GDM1 (cell line): ENCODE measurements at places on chromosomes 12 and 14.

- no peak for DNase-seq
Measured at GRCh38 chr12:22474970-22475720, 69.2 kb downstream of the C2CD5 start.

- DNase-seq, result no peak
Measured at GRCh38 chr12:66808606-66809005, 129.7 kb upstream of the GRIP1 start.

GRCh38 chr12:23133471-23133870, 508.5 kb downstream of the ETNK1 start:
- DNase-seq, result no peak

DNA sequence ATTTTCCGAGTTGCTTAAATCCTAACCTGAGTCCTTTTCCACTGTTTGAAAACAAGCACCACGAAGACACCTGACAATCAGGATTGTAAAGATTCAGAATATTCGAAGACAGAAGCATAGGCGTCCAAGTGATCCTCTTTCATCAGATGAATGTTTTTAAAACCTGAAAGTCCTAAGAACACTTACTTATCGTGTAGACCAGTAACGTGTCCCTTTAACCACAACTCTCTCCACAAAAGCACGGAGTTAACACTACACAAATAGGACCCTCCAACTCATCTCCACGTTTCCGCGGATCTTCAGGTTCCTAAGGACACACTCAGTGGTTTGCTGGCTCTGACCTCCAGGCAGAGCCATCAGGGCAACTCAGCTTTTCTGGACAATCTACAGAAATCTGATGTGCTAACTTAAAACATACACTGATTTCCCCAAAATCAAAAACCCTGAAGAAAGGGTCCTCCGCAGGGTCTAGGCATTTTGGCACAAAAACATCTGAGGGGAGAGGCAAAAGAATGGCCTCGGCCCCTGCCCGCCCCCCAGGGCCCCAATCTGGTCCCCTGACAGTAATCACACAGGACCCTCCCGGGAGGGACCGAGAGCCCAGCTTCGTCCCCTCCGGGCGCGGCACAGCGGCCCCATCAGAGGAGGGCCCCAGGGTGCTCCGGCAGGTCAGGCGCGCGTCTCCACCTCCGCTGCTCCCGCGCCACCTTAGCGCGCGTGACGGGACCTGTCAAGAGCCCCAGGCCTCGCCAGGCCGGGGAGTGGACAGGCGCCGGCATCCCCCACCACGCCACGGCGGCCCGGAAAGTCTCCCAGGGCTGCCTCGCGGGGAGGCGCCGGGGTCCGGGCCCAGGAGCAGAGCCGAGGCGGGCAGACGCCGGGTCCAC, 925 bp downstream of the DICER1 start:
- DNase-seq, result no peak

DNA sequence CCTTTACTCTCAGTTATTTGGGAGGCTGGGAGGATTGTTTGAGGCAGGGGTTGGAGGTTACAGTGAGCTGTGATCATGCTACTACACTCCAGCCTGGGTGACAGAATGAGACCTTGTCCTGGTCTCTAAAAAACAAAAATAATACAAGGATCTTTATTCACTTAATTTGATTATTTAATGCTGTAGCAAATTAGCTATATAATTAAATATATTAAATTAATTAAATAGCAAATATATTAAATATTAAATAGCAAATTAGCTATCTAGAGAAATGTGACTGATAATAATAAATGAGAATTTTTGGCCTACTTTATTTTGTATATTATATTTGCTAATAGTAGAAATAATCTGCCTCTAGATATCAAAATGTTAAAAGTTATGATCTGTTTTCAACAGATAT, 298.8 kb upstream of the NAV3 start:
- DNase-seq, result no peak

GRCh38 chr12:131830914-131831571, 2.9 kb downstream of the MMP17 start:
- no peak for DNase-seq

- DNase-seq, result no peak
Measured at GRCh38 chr12:10720974-10721650, 2.0 kb downstream of the YBX3 start.

DNA sequence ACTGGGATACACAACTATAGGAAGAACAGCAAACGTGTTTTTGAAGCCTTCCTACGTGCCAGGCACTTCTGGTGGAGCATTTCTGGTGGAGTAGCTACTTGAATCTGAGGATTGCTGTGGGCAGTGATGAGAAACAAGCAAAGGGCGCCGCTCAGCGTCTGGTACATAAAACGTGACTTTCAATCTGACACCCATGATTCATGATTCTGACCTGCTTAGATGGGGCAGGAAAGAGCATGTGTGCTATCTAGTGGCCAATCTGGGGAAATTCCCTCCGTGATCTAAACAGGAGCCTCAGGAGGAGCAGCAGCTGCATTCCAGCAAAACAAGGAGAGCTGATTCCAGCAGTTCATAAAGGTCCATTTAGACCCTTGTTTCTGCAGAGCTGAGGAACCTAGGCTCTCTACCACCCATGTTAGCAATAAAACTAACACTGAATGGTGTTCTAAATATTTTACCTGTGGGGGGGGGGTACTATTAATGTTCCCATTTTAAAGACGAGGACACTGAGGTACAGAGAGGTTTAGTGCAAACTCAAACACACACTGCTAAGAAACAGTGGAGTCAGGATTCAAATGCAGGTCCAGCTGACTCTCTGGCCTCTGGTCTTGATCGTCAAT, 37.8 kb downstream of the PAH start:
- no peak for DNase-seq

DNA sequence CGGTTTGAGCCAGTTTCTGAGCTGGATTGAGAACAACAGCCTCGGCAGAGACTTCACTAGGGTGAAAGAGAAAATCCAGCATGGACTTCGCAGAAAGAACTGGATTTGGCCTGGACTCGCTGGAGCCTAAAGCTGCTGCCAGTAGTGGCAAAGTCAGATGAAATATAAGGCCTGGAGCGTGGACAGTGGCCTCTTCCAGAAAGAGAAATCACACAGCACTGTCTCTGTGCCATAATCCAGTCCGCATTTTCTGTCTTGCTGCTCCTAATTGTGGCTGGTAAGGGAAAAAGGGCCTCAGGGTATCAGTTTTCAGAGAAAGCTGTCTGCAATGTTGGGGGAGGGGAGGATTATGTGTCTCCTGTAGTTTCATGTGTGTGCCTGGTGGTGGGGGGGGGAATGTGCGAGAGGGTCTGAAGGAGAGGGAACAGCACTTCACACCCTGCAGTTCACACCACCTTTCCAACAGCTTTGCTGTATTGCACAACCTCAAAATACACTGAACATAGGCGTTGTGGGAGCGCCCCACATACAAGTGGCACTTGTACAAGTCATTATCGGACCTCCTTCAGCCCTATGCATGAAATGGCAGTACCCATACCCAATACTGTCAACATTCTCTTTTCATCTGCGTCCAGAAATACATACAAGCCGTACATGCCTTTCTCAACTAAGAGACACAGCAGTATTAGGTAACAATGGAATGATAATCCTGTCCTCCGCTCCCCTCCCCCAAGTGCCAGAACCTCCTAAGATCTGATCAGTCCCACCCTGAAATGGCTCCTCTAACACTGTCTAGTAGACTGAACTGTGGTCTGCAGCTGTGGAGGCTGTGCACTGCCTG, 107.5 kb upstream of the ATF7IP start:
- DNase-seq, result peak; percentile 90

GRCh38 chr14:77593501-77593961, 22.9 kb downstream of the SPTLC2 start:
- DNase-seq, result peak; percentile 69

GRCh38 chr12:452667-453210, 7.0 kb upstream of the B4GALNT3 start:
- no peak for DNase-seq

GRCh38 chr12:107152315-107152714, 59.0 kb upstream of the CRY1 start:
- no peak for DNase-seq

DNA sequence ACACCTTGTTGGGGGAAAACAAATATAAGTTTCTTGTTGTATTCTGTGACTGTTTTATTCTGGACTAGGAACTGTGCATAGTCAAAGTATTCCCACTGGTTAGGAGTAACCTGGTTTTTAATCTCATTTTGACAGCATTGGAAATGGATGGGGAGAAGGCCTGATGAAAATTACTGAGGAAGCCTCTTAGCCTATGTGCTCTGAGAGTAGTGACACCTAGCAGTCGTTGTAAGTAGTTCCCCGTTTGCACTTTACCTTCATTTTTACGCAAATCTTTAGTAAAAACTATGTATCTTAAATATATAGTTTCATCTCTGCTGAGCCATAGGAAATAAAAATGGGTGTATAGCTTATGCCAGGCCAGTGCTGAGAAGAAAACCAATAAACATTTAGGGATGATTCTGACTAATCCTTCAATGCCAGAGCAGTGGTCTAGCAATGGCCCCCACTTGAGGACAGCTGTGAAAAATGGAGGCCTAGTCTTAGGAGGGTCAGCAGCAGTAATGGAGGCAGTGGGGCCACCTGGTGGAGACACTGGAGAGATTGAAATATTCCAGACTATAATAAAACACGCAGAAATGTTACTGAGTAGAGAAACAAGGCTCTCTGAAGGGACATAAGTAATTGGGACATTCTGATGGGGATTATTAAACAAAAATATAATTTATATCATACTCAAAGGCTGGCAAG, 133.2 kb upstream of the NOVA1 start:
- no peak for DNase-seq

GRCh38 chr12:1533602-1534304, 60.6 kb downstream of the FBXL14 start:
- DNase-seq, result peak; percentile 66

GRCh38 chr12:58583529-58583928, 336.8 kb downstream of the LRIG3 start:
- DNase-seq, result no peak

DNA sequence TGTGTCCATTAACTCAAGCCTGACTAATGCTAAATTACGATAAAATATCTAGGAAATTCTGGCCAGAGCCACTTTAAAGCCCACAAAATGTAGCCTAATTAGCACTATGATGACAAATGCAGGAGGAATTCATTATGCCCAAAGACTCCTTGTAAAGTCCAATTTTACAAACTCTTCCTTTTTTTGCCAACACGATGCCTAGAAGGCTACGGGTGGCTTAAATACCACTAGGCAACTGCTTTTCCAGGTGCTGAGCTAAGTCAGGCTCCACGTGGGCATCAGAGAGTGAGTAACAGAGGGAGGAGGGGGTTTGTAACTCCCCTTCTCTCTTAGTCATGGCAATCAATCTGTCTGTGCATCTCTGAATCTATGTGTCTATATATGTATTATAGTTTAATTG, 172.4 kb upstream of the NTF3 start:
- DNase-seq, result no peak

GRCh38 chr14:92503756-92504491, 9.7 kb upstream of the RIN3 start:
- no peak for DNase-seq

DNA sequence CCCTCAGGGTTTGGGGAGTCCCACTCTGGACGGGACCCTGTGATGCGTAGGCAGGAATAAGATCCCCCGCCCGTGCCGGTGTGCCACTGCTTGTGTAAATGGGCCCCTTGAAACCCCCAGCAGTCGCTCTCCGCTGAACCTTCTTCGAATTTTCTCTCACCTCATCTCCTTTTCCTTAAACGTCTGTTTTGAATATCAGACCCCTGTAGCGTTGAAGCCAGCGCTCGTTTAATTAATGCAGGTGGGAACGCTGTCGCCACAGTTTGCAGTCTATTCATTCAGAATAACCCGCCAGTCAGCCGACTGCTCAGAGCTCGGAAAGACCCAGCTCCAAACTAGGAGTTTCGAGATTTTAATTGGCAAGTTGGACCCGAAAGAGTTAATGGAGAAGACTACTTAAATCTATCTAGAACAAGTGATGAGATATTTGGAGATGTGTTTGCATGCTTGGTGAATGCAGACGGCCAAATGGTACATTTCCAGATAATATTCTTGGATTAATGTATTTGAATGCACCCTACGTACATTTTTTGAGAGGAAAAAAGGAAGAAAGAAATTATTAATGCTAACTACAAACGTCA, 739 bp upstream of the PPP2R5E start:
- no peak for DNase-seq

GRCh38 chr14:31895646-31896045, 181.5 kb upstream of the ARHGAP5 start:
- DNase-seq, result no peak

DNA sequence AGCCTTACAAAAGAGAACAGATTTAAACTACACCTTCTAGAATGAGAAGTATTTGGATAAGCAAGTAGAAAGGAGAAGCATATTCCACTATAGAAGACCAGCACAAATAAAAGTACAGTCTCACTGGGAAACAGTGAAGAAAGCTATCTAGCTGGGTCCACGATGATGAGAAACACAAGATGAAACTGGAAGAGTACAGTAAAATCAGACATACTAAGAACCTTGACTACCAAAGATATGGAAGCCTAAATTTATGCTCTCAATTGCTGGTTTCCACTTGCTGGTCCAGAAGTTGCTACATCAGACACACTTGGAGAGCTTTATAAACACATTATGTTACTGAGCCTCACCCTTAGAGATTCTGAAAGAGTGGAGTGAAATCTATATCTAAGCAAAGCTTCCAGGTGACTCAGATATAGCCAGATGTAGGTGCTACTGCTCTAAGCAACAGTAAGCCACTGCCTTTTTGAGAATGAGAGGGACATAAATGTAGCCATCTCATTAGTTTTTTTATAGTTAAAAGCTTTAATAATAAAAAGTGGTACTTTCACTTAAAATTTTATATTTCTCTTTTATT, 96.3 kb upstream of the BBS10 start:
- no peak for DNase-seq
